GM18507 (cell line): ENCODE measurements at places on chromosomes 5 and 9.

DNA sequence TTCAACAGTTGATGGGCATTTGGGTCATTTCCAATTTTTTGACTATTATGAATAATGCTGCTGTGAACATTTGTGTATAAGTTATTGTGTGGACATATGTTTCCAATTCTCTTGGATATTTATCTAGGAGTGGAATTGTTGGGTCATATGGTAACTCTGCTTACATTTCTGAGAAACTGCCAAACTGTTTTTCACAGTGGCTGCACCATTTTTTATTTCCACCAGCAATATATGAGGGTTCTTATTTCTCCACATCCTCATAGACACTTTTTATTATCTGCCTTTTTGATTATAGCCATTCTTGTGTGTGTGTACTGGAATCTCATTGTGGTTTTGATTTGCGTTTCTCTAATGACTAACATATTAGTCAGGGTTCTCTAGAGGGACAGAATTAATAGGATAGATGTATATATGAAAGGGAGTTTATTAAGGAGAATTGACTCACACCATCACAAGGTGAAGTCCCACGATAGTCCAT, 14.7 kb upstream of the MED27 start:
- no peak for DNase-seq

DNA sequence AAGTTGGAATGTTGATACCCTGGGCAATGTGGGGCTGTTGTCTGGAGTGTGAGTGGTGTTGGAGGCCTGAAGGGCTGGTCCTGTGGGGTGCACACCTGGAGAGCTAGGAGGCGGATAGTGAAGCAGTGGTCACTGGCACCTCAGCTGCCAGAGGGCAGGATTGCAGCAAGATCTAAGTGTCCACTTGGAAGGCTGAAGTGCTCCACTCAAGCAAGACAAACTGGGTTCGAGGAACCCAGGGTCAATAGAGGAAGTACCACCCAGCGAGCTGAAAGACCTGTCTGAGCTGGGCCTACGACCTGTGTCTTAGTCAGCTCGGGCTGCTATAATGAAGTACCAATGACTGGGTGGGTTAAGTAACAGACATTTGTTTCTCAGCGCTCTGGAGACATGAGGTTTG, 39.7 kb upstream of the TJP2 start:
- no peak for DNase-seq

DNA sequence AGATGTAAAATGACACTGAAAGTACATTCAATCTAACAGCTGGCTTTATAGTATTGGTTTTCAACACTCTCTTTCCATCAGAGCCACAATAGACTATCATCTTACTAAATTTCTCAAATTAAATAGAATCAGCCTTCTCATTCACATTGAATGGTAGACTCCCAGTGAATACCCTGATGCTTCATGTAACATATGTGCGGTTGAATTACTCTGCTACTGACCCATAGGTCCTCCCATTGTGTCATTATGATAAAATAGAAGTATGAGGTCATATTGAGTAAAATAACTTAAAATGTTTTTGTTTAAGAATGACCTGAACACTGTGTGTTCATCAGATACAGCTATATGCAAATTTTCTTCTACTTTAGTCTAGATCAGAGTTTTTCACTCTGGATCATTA, 75.9 kb upstream of the ADAMTSL1 start:
- DNase-seq: no peak

DNA sequence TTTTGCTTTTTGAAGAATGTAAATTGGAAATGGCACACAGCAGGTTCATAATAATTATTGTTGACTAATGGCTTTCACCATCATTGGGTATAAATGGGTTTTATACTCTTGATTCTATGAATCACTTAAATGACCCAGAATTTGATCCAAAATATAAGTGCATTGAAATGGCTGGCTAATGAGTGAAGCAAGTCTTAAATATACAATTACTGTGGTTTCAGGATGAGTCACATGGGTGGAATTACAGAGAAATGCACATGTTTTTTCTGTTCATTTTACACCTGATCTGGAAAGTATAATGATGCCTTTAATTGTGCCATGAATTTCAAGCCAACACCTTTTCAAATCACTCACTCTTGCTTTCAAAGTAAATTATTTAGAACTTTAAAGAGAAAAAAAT, 380.8 kb upstream of the CD180 start:
- no peak for DNase-seq

DNA sequence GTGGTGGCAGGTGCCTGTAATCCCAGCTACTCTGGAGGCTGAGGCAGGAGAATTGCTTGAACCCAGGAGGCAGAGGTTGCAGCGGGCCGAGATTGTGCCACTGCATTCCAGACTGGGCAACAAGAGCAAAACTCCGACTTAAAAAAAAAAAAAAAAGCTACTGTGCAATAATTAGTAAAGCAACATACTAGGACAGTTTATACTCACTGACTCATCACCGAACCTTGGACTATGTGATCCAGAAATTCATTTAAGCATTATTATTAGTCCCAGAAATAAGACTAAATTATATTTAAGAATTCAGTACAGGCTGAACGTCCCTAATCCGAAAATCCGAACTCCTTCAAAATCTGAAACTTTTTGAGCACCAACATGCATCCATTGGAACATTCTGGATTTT, 37.8 kb downstream of the GOLPH3 start:
- DNase-seq: no peak

- DNase-seq: no peak
Measured at GRCh38 chr9:129487658-129488483, 133.0 kb downstream of the C9orf50 start.

DNA sequence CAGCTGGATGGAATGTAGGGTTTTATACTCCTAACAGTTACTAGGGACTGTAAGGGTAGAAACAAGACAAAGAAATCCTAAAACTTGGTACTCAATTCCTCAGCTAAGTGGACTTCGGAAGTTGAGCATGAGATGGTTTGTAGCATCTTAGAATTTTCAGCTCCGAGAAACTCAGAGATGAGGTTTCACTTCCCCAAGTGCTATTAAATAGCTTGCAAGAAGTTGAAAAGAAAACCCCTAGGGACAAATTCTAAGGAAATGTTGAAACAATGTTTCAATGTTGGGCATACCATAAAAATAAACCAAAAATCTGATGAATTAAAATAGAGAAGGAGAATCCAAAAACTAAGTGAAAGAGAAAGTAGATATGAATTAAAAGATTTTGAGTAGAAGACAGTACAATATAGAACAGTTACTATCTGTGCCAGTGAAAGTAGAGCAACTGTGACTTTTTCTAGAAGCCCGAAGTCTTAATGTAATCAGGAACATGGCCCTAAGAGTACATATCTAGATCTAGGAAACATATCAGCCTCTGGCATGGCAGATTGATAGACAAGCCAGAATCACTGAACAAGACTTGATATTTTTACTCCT, 308.6 kb upstream of the RGMB start:
- DNase-seq: no peak

DNA sequence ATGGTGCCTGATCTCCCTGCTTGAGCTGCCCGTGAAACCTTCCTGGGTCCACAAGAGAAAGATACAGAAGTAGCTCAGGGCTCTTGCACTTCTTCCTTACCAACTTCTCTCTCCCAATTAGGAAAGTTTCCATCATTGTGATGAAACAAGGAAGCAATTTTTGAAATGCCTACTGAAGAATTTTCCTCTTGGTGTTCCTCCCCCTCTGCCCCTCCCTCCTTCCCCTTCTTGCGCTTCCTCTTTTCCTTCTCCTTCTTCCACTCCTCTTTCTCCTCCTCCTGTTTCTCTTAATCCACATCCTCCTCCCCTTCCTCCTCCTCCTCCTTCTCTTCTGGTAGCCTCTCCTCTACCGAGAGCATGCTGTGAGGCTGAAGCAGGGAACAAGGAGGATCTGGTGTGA, 36.3 kb upstream of the OTULINL start:
- DNase-seq: no peak

DNA sequence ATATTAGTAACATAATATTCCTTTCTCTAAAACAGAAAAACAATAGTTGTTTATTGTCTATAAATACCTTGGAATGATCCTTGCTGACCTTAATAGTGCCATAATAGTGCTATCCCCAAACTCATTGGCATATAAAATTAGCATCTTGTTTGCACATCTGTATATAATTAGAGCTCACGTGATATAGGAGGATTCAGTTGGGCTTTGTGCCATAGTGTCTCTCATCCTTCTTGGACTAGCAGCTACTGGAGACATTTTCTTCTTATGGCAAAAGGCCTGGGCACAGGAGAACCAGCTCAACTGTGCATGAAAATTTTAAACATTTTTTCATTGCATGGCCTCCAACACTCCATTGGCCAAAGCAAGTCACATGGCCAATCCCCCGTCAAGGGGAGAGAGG, 342.5 kb downstream of the SPATA31D1 start:
- DNase-seq: no peak

- DNase-seq: no peak
Measured at GRCh38 chr9:72440992-72441847, 76.2 kb upstream of the ZFAND5 start.

GRCh38 chr5:38603691-38604090, 47.2 kb upstream of the LIFR start:
- DNase-seq: no peak

GRCh38 chr9:99488131-99489059, 266.3 kb downstream of the SEC61B start:
- no peak for DNase-seq

- no peak for DNase-seq
Measured at GRCh38 chr5:67133217-67133616, 63.4 kb downstream of the CD180 start.

DNA sequence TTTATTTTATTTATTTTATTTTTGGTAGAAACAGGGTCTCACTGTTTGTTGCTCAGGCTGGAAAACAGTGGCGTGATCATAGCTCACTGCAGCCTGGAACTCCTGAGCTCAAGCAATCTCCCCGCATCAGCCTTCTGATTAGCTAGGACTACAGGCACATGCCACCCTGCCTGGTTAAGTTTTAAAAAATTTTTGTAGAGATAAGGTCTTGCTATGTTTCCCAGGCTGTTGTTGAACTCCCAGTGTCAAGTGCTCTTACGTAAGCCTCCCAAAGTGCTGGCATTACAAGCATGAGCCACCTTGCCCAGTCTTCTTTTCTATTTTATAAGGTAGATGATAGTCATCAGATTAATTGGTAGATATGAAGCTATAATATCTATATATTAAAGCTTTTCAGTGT, 382.7 kb downstream of the CDH12 start:
- DNase-seq: no peak

DNA sequence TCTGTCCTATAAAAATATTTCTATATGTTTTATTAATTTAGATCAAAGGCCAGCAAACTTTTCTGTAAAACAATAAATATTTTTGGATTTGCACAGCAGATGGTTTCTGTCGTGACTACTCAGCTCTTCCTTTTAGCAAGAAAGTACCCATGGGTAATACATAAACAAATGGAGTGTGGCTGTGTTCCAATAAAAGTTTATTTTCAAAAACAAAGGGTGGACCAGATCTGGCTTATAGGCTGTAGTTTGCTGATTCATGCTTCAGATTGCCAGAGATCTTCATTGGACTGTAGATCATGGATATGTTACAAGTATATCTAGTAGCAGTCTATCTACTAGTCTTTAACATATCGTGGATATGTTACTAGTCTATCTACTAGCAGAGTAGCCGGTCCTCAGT, 590.5 kb downstream of the CSNK1G3 start:
- no peak for DNase-seq

DNA sequence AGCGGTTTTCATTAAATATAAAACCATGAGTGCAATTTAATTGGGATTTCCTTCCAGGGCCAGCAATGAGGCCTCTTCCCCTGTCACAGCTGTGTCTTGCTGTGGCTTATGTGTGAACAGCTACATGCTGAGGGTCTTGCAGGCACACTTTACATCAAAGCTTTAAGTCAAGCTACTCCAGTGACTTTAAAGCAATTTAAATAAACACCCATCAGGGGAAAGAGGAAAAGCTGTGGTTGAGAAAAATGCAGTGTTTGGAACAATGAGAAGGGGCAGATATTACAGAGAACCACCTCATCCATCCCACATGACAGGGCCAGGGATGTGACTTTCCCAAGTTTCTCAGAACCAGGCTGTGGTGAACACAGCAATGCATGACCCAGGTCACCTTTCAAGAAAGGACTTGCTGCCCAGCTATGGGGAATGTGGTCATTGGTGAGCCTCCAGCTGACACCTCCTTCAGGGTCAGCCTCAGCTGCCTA, 115.9 kb upstream of the LPAR1 start:
- no peak for DNase-seq

GRCh38 chr9:129568560-129569501, 52.1 kb downstream of the C9orf50 start:
- DNase-seq: no peak

DNA sequence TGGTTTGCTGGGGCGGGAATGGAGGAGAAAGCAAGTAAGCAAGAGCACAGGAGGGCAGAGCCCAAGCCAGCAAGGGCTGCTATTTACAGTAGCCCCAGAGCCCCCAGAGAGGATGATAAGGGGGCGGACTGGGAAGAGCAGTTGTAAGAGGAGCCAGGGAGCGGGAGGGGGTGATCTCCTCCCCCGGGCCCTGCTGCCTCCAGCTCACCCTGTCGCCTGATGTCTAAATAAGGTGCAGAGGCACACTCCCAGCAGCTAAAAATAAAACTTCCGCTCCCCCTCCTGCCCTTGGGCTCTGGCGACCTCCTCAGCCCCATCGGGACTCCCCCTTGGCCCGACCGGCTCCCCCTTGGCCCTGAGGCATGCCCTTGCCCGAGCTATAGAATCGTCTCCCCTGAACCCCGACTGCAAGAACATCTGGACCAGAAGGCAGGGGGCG, 14.4 kb upstream of the CCDC69 start:
- no peak for DNase-seq

GRCh38 chr5:14286574-14287421, 143.7 kb downstream of the TRIO start:
- DNase-seq: no peak

GRCh38 chr5:15821506-15821905, 321.5 kb downstream of the FBXL7 start:
- DNase-seq: no peak

DNA sequence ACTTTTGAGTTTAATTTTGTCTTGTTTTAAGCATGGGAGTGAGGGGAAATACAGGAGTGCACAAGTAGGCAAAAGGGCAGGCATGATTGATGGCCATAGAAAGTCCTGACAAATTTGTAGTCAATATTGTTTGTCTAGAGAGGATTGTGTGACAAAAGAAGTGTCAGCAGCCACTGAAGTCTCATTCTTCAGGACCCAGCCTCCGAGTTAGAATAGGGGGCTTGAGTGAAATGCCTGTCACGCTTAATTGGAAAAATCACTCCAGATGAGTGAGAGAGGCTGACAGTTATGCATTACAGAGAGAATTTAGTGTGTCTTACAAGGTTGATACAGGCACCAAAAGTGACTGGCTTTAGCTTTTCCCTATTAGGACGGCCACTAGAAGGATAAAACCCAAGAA, 81.9 kb upstream of the RPS23 start:
- DNase-seq: no peak
